ENCODE measurements at places on chromosomes 2 and 18. TPM values are rescaled to one million over a fixed set of nuclear protein-coding genes. Genes with fewer than 3 reads are reported as not detected.

- no peak overlapping the region for H3K27ac ChIP-seq
- no peaks in the 10 kb centered on the region for H3K4me1 ChIP-seq
- H3K4me3 ChIP-seq: no peak overlapping the region
- no peak for DNase-seq
- H3K27me3 ChIP-seq: no peaks in the 10 kb centered on the region
- no peaks in the 10 kb centered on the region for H3K36me3 ChIP-seq
Measured at GRCh38 chr18:75694292-75694691, 266.8 kb upstream of the SMIM21 start.

DNA sequence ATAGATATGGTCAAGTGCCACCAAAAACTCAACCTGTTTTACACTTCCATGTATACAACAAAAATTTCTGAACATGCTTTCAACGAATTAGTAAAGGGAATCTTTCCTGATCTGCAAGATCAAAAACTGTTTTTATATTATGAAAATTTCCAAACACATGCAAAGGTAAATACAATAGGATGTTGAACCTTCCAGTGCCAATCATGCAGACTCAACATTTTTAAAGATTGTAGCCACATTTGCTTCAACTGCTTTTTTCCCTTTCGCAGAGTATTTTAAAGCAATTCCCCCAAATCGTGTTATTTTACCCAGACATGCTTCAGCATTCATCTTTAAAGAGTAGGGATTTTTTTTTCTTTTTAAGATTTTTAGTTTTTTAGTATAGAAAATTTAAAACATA, 40.3 kb downstream of the UBR3 start:
- H3K27ac ChIP-seq: no peak overlapping the region
- no peaks in the 10 kb centered on the region for H3K27me3 ChIP-seq
- DNase-seq: no peak
- H3K4me3 ChIP-seq: no peak overlapping the region
- H3K4me1 ChIP-seq: no peaks in the 10 kb centered on the region
- H3K36me3 ChIP-seq: no peaks in the 10 kb centered on the region

GRCh38 chr2:23617811-23618215, 232.8 kb downstream of the KLHL29 start:
- no peak for DNase-seq
- no peak overlapping the region for H3K27ac ChIP-seq
- H3K4me3 ChIP-seq: no peak overlapping the region
- H3K4me1 ChIP-seq: peaks cover 2% of the 10 kb centered on the region

EFHD1 gene
- not detected for total RNA-seq

CNRIP1 gene
- total RNA-seq: 39.8 TPM

FOXD4L1 gene
- total RNA-seq: 0.17 TPM

CAPN10 gene
- 17.2 TPM for total RNA-seq

DNA sequence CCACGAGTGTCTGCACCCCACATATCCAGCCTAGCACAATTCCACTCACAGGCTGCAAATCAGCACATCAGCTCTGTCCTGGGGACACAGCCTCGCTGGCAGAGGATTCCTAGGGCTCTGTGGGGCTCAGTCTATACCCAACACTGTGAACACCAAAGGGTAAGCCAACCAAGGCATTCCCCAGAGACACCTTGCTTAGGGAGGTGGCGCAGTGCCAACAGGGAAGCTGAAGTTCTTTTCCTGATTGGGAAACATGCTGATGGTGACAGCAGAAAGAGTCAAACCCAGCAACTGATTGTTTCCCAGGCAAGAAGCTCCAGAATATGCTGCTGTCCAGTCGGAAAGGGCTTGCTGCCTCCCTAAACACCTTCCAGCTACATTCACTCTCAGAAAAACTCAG, 55.8 kb downstream of the TTC32 start:
- H3K4me1 ChIP-seq: no peaks in the 10 kb centered on the region
- peaks cover 17% of the 10 kb centered on the region for H3K27me3 ChIP-seq
- H3K36me3 ChIP-seq: no peaks in the 10 kb centered on the region
- no peak overlapping the region for H3K27ac ChIP-seq
- DNase-seq: no peak

RAB6C gene
- not detected for total RNA-seq

DNA sequence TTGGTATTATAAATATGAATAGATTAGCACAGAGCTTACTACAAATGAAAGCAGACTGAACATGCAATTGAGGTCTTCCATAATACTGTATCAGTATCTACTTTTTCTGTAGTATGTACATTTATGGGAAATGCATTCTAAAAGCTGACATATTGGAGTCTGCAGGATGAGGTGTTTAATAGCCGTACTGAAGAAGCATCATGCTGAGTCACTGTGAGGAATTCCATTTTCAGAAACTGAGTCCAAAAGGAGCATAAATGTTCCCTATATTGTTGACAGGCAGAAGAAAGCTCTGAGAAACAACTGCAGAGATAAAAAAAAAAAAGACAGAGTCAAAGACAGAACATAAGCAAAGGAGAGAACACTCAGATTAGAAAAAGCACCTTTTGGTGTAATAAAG, 366.7 kb upstream of the SPHKAP start:
- H3K4me3 ChIP-seq: no peak overlapping the region
- peak; percentile 25 for DNase-seq
- H3K36me3 ChIP-seq: no peaks in the 10 kb centered on the region
- peaks cover 2% of the 10 kb centered on the region for H3K4me1 ChIP-seq
- no peak overlapping the region for H3K27ac ChIP-seq
- H3K27me3 ChIP-seq: no peaks in the 10 kb centered on the region

DNA sequence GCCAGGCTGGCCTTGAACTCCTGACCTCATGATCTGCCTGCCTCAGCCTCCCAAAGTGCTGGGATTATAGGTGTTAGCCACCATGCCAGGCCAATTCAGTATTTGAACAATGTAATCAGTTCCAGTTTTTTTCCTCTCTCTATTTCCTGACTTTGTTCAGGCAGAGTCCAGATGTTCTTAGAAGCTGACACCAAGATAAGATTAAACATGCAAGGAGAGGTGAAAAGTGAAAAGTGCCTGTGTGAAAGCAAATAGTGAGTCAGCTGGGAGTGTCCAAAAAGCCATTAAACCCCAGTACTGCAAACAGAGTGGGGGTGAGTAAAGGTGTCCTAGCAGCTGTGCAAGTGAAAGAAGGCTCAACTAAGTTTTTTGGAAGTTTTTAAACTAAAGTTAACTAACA, 231.5 kb downstream of the PTH2R start:
- H3K36me3 ChIP-seq: no peaks in the 10 kb centered on the region
- DNase-seq: no peak
- no peak overlapping the region for H3K27ac ChIP-seq
- no peaks in the 10 kb centered on the region for H3K4me1 ChIP-seq
- no peaks in the 10 kb centered on the region for H3K27me3 ChIP-seq
- H3K4me3 ChIP-seq: no peak overlapping the region

- no peaks in the 10 kb centered on the region for H3K27me3 ChIP-seq
- peak overlapping the region; percentile 82 for H3K4me3 ChIP-seq
- DNase-seq: peak; percentile 58
- H3K36me3 ChIP-seq: no peaks in the 10 kb centered on the region
- H3K27ac ChIP-seq: no peak overlapping the region
Measured at GRCh38 chr18:58045242-58046092, 1.4 kb downstream of the NEDD4L start.

DNA sequence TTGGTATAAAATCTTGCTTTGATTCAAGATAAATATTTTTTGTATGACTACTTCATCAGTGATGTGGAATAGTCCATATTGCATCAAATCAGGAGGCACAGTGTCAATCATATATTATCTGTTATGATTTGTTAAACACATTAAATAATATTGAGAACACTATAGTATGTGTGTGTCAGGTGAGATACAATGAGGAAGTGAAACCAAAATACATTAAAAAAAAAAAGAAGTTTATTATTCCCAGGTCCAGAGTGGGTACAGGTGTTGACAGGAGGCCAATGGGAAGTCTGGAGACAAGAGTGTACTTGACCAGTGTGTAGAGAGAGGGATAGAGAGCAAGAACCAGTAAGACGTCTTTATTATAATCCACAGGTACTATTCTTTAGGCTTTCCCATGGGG, 292.6 kb downstream of the FSIP2 start:
- H3K36me3 ChIP-seq: no peaks in the 10 kb centered on the region
- DNase-seq: no peak
- H3K4me3 ChIP-seq: no peak overlapping the region
- H3K27me3 ChIP-seq: no peaks in the 10 kb centered on the region
- no peak overlapping the region for H3K27ac ChIP-seq
- no peaks in the 10 kb centered on the region for H3K4me1 ChIP-seq

PRKAG3 gene
- 0.26 TPM for total RNA-seq

- DNase-seq: no peak
- H3K4me3 ChIP-seq: no peak overlapping the region
- H3K27ac ChIP-seq: no peak overlapping the region
- no peaks in the 10 kb centered on the region for H3K27me3 ChIP-seq
- no peaks in the 10 kb centered on the region for H3K36me3 ChIP-seq
Measured at GRCh38 chr18:77373730-77374445, 124.2 kb downstream of the GALR1 start.

GRCh38 chr2:171531836-171532450, 9.7 kb downstream of the CYBRD1 start:
- peaks cover 8% of the 10 kb centered on the region for H3K4me1 ChIP-seq
- H3K36me3 ChIP-seq: no peaks in the 10 kb centered on the region
- peak overlapping the region; percentile 34 for H3K4me3 ChIP-seq

MARCO gene
- not detected for total RNA-seq

- H3K27ac ChIP-seq: no peak overlapping the region
- H3K4me3 ChIP-seq: no peak overlapping the region
- peaks cover 1% of the 10 kb centered on the region for H3K36me3 ChIP-seq
- no peak for DNase-seq
- H3K4me1 ChIP-seq: no peaks in the 10 kb centered on the region
- no peaks in the 10 kb centered on the region for H3K27me3 ChIP-seq
Measured at GRCh38 chr2:68295516-68295915, 24.2 kb downstream of the CNRIP1 start.

- H3K27me3 ChIP-seq: no peaks in the 10 kb centered on the region
- H3K4me1 ChIP-seq: no peaks in the 10 kb centered on the region
- no peaks in the 10 kb centered on the region for H3K36me3 ChIP-seq
- DNase-seq: no peak
- no peak overlapping the region for H3K27ac ChIP-seq
Measured at GRCh38 chr2:66700677-66701066, 265.7 kb downstream of the MEIS1 start.

- H3K36me3 ChIP-seq: no peaks in the 10 kb centered on the region
- no peaks in the 10 kb centered on the region for H3K4me1 ChIP-seq
- no peak overlapping the region for H3K27ac ChIP-seq
- no peak for DNase-seq
Measured at GRCh38 chr2:5736050-5736449, 43.9 kb downstream of the SOX11 start.

- peaks cover 7% of the 10 kb centered on the region for H3K4me1 ChIP-seq
- H3K27ac ChIP-seq: no peak overlapping the region
- H3K36me3 ChIP-seq: no peaks in the 10 kb centered on the region
- no peaks in the 10 kb centered on the region for H3K27me3 ChIP-seq
- H3K4me3 ChIP-seq: no peak overlapping the region
Measured at GRCh38 chr2:73979686-73980085, 5.0 kb upstream of the TET3 start.

LINC00305 gene
- total RNA-seq: not detected

DNA sequence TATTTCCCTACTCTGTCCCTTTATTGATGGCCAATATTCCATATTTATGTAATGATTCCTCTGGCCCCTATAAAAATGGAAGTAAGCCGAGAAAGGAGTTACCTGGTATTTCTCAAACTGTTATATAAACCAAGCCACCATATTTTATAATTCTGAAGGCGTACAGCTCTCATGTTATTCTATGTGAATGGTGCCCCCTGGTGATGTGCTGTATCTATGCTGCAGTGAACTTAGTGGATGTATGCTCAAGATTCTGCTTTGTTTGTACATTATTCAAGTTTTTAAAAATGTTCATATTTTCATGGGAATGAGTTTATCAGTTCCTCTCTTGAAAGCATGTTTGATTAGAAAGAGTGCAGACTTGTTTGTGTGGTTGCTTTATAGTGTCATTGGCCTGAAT, 194.5 kb upstream of the LRRTM1 start:
- peak; percentile 53 for DNase-seq
- peaks cover 2% of the 10 kb centered on the region for H3K4me1 ChIP-seq
- no peaks in the 10 kb centered on the region for H3K27me3 ChIP-seq
- no peak overlapping the region for H3K4me3 ChIP-seq
- H3K27ac ChIP-seq: no peak overlapping the region

GRCh38 chr2:200466425-200467418, 43.1 kb downstream of the KCTD18 start:
- peak; percentile 86 for DNase-seq
- H3K4me3 ChIP-seq: no peak overlapping the region
- peaks cover 14% of the 10 kb centered on the region for H3K36me3 ChIP-seq
- H3K4me1 ChIP-seq: no peaks in the 10 kb centered on the region

MERTK gene
- total RNA-seq: 6.6 TPM

L3MBTL4 gene
- total RNA-seq: 1.3 TPM

DNA sequence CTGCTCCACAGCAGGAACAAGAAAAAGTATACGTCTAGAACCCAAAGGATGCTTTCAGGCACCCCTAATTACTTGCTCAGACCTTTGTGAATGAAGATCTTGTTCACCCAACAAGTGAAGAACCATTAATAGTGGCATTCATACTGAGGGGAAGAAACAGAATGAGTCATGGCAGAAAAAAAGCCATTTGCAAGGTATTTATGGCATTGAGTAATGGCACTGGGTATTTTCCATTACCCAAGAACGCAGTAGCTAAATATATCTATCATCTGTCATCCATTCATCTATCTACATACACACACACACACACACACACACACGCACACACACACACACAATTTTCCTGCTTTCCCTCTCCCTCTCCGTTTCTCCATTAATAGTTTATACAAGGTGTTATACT, 56.4 kb upstream of the XIRP2 start:
- no peaks in the 10 kb centered on the region for H3K36me3 ChIP-seq
- no peaks in the 10 kb centered on the region for H3K27me3 ChIP-seq
- no peak for DNase-seq
- H3K27ac ChIP-seq: no peak overlapping the region
- no peaks in the 10 kb centered on the region for H3K4me1 ChIP-seq

DNA sequence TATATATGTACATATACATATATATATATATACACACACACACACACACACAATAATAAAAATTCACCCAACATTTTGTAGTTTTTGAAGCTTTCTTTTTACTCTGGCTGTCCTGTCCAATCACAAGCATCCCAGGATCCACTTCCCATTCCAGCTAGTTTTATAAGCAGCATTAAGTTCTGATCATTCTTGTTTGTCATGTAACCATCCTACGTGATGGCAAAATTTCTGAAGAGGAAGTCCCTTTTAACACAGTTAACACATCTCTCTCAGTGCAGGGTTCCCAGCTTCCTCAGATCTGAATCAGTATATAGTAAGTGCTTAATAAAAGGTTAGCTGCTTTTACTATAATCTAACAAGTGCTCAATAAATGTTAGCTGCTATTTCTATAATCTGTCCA, 26.4 kb downstream of the MYOM1 start:
- no peak overlapping the region for H3K27ac ChIP-seq
- DNase-seq: no peak

BUB1 gene
- total RNA-seq: 3.9 TPM

NXPH2 gene
- not detected for total RNA-seq

- H3K4me1 ChIP-seq: peaks cover 10% of the 10 kb centered on the region
- H3K27me3 ChIP-seq: no peaks in the 10 kb centered on the region
- H3K36me3 ChIP-seq: no peaks in the 10 kb centered on the region
Measured at GRCh38 chr2:218005486-218005885, 2.7 kb upstream of the TNS1 start.

GRCh38 chr2:40914666-40915065, 462.8 kb upstream of the SLC8A1 start:
- H3K27ac ChIP-seq: no peak overlapping the region
- no peaks in the 10 kb centered on the region for H3K36me3 ChIP-seq
- H3K4me3 ChIP-seq: no peak overlapping the region
- no peaks in the 10 kb centered on the region for H3K27me3 ChIP-seq

All from fibroblast of lung (primary cell).